ENCODE measurements at places on chromosomes 11 and 22.
A peak's percentile ranks its signal among the peaks of the same experiment; 100 is the strongest.

DNA sequence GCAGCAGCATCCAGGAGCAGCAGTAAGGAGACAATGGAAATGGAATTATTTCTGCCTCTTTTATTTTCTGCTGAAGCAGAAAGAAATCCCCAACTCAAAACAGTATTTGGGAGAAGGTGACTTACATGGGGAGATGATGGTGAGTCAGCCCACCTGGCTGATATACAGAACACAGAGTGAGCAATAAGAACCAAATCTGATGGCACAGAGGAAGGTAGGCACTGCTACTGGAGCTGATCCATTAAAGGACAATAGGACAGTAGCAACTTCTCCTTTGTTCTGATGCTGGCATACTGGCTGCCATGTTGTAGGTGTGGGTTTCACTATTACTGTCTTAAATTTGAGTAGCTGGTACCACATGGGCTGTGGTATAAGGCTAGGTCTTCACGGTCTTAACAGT lies 45.2 kb downstream of the CLPB start:
- no peak for DNase-seq

- peak; percentile 82 for DNase-seq
Observed at GRCh38 chr22:28829358-28830181, 29.2 kb upstream of the XBP1 start.

DNA sequence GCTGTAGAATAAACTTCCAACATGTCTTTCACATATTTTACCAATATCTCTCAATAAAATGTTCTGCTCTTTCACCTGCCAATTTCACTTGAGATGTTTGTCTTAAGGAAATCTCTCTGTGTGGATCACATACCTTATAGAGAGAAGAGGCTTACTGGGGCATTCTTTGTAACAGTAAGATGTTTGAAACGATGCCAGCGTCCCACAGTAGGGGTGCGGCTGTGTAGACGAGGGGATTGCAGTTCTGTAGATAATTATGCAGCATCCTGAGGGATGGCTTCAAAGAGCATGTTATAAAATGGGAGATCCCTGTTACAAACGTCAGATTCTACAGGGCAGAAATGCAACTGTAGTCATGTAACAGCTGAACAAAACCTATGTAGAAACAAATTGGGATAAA lies 200.0 kb downstream of the TBC1D22A start:
- DNase-seq: no peak

GRCh38 chr11:122777343-122777742 lies 61.0 kb upstream of the CRTAM start:
- DNase-seq: no peak

- DNase-seq: no peak
Observed at GRCh38 chr11:69904161-69904973, 85.2 kb upstream of the FGF3 start.

- DNase-seq: no peak
Observed at GRCh38 chr11:43289368-43289767, 22.4 kb upstream of the API5 start.

- DNase-seq: no peak
Observed at GRCh38 chr22:42313804-42314581, 43.5 kb upstream of the TCF20 start.

DNA sequence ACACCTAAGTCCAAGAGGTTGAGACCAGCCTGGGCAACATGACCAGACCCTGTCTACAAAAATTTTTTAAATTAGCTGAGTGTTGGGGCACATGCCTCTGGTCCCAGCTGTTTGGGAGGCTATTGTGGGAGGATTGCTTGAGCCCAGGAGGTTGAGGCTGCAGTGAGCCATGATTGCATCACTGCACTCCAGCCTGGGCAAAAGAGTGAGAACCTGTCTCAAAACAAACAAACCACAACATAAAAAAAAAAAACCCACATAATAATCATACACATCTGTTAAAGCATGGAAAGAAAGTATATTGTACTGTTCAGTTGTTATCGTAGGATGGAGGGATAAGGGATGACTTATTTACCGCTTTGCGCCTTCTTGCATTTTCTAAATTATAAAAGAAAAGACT lies 35.9 kb upstream of the GRK2 start:
- DNase-seq: no peak

DNA sequence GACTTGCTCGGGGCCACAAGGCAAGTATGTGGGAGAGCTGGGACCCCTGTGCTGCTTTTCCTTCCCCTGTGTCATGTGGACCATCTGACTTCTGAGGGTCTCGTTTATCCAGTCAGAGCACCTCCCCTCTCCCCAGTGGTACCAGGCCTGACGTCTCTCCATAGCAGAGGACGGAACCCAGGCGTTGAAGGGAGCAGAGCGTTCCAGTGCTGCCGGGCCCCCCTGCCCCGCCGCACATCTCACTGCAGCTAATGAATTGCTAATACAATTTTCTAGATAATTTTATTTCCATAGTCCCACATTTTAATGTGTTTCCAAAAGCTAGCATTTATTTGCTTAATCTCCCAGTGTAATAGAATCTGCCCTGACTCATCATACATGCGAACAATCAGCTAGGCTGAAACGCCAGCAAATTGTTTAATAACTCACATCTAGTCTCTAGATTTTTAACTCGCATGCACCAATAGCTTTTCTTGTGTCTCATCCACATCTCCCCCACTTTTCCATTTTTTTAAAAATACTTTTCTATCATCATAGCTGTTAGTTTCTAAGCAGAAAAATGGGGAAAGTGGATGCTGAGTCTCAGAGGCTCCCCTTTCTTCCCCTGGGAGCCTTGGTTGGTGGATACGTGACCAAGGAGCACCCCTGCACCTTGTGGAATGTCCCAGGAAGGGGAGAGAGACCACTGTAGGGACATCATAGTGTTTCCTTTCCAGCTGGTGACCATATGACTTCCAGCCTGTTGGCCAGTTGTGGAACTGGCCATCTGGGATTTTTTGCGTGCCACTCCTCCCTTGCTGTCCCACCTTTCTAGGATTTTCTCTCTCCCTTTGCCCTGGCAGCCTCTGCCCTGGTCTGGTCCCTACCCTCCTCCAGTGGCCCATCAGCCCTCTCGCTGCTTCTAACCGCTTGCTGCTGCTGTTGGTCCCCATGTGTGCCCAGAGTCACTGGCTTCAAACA lies 58.6 kb upstream of the NNMT start:
- no peak for DNase-seq

Measured in midbrain (tissue), 1 donor.